Activated T-cell treated with anti-CD3 and anti-CD28 coated beads for 1 hour (primary cell): ENCODE measurements at places on chromosomes 11 and 22.

DNA sequence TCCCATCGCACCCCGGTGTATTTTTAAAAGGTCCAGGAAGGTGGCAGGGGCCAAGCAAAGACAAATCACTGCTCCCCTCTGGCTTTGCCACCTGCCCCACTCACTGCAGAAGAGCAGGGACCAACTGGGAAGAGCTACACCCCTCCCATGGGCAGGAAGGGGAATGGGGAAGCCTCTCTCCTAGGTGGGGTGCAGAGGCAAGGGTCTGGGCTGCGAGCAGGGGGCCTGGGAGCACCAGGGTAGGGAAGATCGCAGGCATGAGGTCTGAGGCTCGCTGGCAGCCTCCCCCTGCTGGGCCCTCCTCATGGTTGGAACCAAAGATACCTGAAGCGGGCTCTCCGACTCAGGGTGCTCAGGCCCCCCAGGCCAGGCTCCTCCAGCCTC, 36.8 kb downstream of the PISD start:
- DNase-seq = no peak

- DNase-seq = peak; percentile 41
Observed at GRCh38 chr11:61776561-61777075, 15.8 kb downstream of the TMEM258 start.

DNA sequence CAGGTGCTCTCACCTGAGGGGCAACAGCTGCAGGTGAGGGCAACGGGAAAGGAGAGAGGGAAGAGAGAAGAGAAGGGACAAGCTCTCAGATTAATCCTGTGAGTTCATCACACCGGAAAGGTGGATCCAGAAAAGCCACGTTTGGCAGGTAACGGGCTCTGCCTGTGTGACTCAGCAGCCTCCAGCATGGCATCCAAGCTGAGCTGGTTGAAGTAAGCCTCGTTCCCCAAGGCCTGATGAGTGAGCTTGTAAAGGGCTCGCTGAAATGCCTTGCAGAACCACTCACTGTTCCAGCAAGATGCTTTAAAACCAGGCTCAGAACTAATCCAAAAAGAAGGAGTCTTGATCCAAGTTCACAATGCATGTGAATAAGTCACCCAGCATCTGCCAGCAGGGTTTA, 206.9 kb upstream of the TMEM45B start:
- no peak for DNase-seq

- no peak for DNase-seq
Observed at GRCh38 chr22:44538051-44538450, 40.0 kb upstream of the RTL6 start.

DNA sequence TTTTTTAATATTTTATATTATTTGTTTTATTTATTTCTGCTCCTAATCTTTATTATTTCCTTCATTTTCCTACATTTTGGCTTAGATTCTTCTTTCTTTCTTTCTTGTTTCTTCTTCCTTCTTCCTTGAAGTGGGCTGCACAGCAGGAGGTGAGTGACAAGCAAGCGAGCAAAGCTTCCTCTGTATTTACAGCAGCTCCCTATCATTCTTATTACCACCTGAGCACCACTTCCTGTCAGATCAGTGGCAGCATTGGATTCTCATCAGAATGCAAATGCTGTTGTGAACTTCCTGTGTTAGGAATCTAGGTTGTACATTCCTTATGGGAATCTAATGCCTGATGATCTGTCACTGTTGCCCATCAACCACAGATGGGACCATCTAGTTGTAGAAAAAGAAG, 784.9 kb upstream of the LUZP2 start:
- no peak for DNase-seq

DNA sequence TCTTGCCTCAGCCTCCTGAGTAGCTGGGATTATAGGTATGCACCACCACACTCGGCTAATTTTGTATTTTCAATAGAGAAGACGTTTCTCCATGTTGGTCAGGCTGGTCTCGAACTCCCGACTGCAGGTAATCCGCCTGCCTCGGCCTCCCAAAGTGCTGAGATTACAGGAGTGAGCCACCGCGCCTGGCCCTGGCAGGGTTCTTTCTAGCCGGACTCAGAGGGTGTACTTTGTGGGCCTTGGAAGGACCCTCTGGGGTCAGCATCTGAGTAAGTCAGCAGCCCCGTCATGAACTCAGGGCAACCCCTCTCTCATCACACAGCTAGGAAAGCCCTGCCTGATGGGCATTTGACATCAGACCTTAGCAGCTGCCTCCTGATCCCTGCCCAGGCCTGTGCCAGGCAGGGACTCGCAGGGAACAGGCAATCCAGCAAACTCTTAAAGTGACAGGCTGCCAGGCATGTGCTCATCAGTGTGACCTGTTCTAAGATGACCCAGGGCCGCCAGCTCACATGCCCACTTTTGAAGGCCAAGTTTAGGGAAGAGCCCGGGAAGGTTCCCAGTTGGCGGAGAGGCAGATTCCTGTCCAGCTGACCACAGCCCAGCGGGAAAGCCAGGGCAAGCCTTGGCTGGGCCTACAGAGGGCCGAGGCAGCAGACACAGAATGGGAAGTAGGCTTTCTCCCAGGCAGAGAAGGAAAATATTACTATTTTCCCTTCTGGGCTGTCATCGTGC, 92.9 kb downstream of the MORC2 start:
- no peak for DNase-seq

DNA sequence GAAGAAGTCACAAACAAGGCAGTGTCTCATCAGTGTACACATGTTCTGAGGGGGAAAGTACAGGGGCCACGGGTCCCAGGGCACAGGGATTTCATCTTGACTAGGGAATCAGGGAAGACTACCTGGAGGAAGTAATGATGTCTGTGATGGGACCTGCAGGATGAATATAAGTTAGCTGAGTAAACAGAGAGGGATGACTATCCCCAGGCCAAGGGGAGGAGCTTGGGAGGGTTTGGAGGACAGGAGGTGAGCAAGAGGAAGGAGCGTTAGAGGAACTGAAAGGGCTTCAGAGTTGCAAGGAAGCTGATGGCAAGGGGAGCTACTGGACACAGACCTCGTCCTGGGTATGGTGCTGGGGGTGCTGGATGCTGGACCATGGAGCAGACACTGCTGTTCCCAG, 56.4 kb downstream of the TRAF6 start:
- DNase-seq = no peak

GRCh38 chr22:49255741-49256318, 571.8 kb downstream of the BRD1 start:
- no peak for DNase-seq

- no peak for DNase-seq
Observed at GRCh38 chr11:31834237-31834636, 23.1 kb upstream of the PAX6 start.

DNA sequence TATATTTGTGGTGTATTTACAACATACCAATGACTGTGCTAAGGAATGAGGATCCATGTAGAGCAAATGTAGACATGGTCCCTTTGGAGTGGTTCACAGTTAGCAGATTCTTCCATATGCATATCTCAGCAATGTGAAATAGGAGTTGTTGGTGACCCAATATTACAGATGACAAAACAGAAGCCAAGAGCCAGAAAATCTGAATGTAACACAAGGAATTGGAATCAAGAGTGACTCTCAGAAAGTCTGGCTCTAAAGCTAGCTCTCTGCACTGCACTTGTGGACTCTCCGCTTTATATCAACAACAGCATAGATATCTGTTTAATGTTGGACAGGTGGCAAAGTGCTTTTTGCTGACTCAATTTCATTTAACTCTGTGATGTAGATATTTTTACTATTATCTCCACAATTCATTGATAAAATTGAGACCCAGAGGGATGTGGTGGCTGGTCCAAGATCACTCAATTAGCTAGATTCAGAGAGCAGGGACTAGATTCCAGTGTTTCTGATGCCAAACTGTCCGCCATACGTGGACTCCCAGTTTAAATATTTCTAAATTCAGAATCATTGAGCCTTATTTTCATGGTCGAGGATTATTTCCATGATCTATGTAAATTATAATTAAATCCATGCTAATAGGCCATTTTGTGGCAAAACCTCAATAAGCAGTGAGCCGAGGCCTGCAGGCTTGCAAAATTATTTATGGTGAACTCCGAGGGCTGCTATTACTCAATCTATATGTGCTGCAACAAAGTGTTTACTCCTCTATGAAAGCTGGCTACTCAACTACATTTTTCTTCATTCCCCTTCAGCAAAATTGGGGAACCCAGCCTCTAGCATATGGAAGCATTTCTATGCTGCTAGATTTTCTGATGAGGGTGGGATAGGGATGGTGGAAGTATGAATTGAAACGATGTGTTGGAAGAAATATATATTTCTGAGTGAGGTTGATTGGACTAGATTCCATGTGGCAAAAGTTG, 21.1 kb upstream of the TENM4 start:
- DNase-seq = no peak

- no peak for DNase-seq
Observed at GRCh38 chr11:6298605-6299004, 21.7 kb downstream of the CAVIN3 start.

GRCh38 chr11:86388198-86388597, 13.5 kb downstream of the CCDC81 start:
- no peak for DNase-seq

DNA sequence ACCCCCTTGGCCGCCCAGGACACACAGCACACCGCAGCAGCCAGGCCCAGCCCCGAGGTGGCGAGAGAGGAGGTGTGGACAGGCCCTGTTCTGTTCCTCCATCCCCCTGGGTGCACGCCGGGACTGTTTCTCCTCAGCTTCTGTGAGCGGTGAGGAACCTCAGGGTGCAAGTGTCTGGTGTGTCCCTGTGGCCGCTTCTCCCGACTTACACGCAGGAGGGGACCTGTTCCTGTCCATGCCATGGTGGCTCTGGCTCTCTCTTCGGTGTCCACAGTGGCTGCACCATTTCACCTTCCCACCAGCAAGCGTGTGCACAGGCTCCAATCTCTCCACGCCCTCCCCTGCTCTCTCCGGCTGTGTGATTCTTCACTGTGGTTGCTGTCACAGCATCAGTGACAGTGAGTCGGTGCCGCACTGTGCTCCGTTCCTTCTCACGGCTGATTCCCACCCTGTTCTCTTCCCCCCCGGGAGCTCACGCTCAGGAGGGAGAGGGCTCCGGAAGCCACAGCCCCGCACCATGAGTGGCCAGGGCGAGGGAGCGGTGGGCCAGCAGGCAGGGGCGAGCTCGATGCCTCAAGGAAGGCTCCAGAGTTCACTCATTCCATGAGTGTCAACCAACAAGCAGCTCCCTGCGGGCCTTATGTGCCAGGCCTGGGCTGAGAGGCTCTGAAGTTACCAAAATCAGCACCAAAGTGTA, 18.6 kb upstream of the WNT7B start:
- DNase-seq = no peak

DNA sequence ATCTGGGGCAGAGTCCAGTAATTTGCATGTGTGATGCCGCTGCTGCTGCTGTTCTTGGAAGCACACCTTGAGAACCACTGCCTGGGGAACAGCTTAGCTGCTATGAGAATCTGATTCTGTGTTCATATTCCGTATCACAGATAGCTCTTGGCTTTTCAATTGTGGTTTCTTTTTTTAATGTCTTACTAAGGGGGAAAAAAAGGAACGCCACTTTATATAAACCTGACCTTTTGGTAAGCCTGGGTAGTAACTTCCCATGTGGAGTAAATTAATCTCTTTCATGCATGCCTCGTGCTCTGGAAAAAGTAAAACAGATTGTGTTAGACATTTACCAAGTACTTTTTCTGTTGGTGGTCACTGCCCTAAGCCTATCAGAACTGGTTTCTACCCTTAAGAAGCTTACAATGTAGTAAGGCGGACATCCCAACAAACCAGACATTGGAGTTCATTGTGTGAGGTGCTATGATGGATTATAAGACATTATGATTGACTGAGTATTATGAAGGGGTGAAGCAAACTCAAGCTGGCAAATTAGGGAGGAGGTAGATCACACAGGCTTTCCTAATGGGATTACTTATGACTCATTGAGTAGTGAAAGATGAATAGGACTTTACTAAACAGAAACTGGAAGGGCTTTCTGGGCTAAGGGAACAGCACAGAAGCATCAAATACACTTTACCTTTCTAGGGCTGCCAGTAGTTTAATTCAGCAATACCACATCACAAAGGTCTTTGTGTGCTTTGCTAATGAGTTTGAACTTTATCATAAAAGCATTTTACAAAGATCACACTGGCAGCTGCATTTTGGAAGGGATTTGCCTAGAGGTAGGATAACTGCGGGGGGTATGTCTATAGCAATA, 64.7 kb downstream of the MAML2 start:
- no peak for DNase-seq

DNA sequence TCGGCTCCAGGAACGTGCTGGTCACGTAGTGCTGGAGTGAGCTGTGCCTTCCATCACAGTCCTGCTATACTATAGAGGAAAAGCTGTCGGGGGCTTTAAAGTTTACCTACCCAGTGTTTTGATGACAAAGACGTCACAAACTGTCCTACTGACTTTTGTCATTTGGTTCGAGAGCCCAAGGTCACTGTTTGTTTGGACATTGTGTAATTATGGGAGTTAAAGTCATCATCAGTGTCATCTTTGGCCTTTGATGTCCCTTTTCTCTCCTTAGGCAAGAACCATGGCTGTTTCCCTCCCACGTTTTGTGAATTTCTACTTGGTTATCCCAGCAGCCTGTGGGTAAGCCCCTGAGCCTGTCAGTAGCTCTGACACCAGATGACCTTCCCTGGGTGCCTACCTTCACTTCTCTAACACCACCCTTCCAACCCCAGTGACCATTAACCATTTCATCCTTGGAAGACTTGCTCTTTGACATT, 59.3 kb downstream of the SLC1A2 start:
- DNase-seq = no peak

DNA sequence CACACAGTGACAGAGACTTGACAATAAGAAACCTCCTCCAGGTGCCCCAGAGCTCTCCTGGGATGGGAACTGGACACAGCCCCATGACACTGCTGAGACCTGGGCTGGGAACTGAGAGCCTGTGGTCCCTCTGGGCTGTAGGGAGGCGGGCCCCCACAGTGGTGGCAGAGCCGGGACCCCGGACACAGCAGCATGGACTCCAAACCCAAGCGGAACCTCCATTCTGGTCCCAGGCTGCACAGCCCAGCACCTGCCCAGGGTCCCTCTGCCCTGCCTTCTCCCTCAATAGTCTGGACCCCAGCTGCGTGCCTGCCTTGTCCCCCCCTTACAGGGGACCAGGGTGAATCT, 8.4 kb upstream of the APOBEC3H start:
- DNase-seq = no peak

GRCh38 chr11:79321263-79321662, 119.6 kb downstream of the TENM4 start:
- DNase-seq = no peak
